ENCODE measurements at places on chromosomes 3 and 15. TPM values are rescaled to one million over a fixed set of nuclear protein-coding genes. Genes with fewer than 3 reads are reported as not detected.
A peak's percentile ranks its signal among the peaks of the same experiment; 100 is the strongest.

Gene GPR62
- not detected for total RNA-seq

Gene IL5RA
- total RNA-seq, result not detected

Gene KCNAB1
- total RNA-seq, result not detected

Gene CYB561D2
- 37.1 TPM for total RNA-seq

Gene GUCA1C
- not detected for total RNA-seq

DNA sequence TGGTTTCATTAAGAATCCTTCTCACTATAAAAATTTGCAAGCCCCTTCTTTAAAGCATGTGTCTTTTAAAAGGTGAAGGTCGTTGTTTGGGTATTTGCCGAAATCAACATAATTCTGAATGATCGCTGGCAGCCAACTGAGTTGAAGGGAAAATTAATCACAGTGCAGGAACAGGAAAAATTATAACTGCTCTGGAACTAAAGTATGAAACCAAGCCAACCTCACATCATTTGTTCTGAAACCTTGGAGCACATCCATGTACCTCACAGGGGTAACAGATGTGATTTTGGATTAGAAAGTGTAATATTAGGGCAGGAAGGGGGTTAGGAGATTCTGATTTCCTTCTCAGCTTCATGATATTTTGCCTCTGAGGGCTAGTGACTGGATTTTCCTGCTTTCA is 52.2 kb upstream of the PTX3 start:
- H3K4me3 ChIP-seq, result no peak overlapping the region
- no peak overlapping the region for H3K27ac ChIP-seq
- H3K27me3 ChIP-seq, result peaks cover 6% of the 10 kb centered on the region
- H3K4me1 ChIP-seq, result no peaks in the 10 kb centered on the region
- no peak for DNase-seq

DNA sequence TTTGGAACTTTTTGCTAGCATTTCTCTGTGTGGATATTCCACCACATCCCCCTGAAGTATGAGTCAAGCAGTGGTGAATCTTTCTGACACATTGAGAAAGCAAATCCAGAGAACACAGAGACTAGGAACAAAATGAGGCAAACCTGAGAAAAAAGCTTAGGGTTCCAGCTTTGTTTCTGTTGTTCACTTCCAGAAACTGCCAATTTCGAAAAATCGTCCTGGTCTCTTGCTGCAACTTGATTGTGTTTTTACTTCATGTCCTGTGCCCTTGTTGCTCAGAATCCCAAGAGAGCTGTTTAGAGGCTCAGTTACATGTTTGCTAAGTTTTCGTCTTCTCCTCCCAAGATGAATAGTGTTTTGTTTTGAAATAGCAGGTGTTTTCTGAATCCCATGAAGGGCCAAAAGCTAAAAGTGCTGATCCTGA is 13.7 kb downstream of the MAP2K1 start:
- H3K27ac ChIP-seq, result no peak overlapping the region
- H3K4me1 ChIP-seq, result peaks cover 60% of the 10 kb centered on the region
- no peaks in the 10 kb centered on the region for H3K27me3 ChIP-seq

DNA sequence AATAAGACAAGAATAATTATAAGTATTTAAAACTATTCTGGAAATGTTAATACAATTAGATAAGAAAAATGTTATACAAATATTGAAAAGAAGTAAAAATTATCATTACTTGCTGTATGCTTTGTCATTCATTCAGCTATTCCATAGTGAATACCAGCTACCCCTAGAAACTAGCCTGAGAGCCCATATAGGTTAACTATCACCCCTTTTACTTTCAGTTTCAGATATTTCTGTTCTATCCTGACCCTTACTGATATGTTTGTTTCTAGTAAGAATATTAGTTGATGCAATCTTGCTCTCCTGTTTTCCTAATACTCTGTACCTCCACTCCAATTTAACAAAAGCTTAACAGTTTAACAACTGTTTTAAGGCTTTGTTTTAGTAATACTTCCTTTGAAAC is 31.6 kb downstream of the FAM227B start:
- H3K4me1 ChIP-seq, result peaks cover 2% of the 10 kb centered on the region
- H3K4me3 ChIP-seq, result no peak overlapping the region
- H3K27ac ChIP-seq, result no peak overlapping the region

DNA sequence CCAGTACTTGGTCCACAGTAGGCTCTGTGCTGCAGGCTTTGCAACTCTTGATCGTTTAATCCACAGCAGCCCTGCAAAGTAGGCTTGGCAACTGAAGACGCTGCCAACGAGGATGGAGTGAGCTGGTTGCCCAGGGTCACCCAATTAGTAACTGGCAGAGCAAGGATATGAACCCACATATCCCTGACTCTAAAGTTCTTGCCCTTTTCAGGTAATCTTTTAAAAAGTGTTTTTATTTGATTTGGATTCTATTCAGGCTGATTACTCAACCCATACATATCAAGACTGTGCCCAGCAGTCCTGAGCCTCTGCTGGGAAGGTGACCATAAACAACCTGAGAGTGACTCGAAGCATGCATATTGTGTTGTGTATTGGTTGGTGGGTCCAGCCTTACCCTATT is 50.3 kb downstream of the PSMD6 start:
- peaks cover 60% of the 10 kb centered on the region for H3K36me3 ChIP-seq
- DNase-seq, result no peak
- no peak overlapping the region for H3K27ac ChIP-seq
- no peak overlapping the region for H3K4me3 ChIP-seq

DNA sequence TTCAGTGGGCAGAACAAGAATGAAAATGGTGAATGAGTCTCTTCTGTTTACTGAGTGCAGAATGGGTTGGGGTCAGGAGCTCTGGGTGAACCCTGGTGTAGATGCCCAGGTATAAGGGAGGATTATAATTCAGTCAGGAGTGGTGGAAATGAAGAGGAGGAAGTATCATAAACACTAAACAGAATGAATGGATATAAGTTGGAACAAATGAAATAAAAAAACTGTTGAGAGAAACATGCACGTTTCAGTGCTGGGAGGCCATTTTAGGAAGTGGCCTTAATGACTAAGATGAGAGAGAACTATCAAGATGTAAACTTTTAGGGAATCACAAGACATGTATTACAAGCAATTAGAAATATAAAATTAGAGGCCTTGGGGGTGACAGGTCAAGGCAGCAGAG is 32.8 kb upstream of the LEKR1 start:
- peaks cover 12% of the 10 kb centered on the region for H3K36me3 ChIP-seq
- no peak for DNase-seq
- no peaks in the 10 kb centered on the region for H3K27me3 ChIP-seq
- H3K4me3 ChIP-seq, result no peak overlapping the region
- peak overlapping the region; percentile 29 for H3K27ac ChIP-seq

DNA sequence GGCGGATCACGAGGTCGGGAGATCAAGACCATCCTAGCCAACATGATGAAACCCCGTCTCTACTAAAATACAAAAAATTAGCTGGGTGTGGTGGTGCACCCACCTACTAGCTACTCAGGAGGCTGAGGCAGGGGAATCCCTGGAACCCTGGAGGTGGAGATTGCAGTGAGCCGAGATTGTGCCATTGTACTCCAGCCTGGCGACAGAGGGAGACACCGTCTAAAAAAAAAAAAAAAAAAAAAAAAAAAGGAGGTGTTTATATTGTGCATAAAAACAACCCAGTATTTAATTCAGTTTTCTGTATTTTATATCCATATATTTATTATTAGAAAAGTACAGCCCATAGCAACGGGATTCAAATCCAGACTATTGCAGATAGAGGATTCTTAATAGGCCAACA is 129.1 kb upstream of the SOX2 start:
- H3K36me3 ChIP-seq, result no peaks in the 10 kb centered on the region
- no peak overlapping the region for H3K4me3 ChIP-seq
- no peaks in the 10 kb centered on the region for H3K27me3 ChIP-seq
- no peaks in the 10 kb centered on the region for H3K4me1 ChIP-seq
- no peak overlapping the region for H3K27ac ChIP-seq

Data from activated CD4-positive, alpha-beta memory T cell treated with anti-CD3 and anti-CD28 coated beads, Interleukin-2, amount 10 ng/mL, durations not matched to agents 7 days and 5 days (primary cell).